GM12891 (cell line): ENCODE measurements at places on chromosomes 5 and 9.

GRCh38 chr5:114789773-114790402 is 379.8 kb downstream of the TRIM36 start:
- no peak for DNase-seq

DNA sequence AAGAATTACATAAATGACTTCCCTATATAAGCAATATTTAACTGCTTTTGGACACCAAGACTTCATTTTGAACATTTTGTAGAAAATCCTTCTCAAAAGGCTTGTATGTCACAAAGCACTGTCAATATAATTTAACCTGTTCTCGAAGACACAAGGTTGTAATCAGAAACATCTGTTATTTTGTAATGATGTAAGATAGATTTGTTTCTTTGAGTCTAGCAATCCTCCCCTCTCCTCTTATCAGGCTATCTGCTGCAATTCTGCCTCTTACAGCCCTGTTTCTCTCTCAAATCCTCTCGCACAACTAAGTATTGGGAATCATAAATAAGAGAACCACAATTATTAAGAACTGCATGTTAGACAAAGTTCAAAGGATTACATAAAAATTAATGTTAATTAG is 18.6 kb upstream of the TARS1 start:
- DNase-seq = no peak

DNA sequence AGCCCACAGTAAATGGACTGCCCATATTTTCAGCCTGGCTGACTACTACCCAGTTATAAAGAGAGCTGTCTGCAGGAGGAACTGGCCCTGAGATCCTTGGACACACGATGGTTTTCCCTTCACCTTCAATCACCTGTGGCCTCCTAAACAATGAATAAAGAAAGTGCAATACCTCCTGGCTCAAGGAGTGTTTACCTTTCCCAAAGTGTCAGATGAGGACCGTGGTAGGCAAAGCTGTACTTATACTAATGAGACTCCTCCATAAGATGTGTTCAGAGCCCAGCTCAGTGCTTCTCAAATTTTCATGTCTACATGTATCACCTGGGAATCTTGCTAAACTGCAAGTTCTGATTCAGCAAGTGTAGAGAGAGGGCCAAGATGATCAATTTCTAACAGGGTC is 284.5 kb upstream of the VLDLR start:
- no peak for DNase-seq

- DNase-seq = no peak
These were observed 122.5 kb downstream of the WDR41 start for GRCh38 chr5:77369566-77369965.

DNA sequence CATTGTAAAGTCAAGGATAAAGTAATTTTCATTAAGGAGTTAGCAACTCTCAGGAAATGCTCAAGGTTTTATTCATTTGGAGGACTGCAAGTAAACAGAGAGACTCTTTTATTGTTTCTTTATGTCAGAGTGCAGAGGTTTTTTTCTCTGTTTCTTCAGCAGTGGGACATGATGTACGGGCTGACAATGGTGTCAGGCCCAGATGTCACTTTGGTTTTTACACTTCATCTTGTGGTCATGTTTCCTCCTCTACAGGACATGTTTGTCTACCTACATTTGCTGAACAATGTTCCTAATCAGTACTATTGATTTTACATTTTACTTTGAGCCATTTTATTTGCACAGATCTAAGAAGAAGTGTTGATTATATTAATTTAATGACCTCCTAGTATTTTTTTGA is 72.8 kb upstream of the PARP8 start:
- no peak for DNase-seq

- DNase-seq = no peak
These were observed 33.4 kb downstream of the FOXD1 start for GRCh38 chr5:73415171-73415570.

GRCh38 chr9:133813749-133814585 is 75.8 kb upstream of the SARDH start:
- DNase-seq = no peak

DNA sequence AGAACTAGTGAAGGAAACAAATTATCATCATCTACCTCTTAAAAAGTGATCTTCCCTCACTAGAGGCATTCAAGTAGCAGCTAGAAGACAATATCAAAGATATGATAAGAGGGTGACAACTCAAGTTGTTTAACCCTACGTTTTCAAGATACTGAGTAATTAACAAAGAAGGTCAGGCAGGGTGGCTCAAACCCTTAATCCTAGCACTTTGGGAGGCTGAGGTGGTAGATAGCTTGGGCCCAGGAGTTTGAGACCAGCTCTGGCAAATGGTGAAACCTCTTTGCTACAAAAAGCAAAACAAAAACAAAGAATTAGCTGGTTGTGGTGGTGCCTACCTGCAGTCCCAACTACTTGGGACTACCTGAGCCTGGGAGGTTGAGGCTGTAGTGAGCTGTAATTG is 408.2 kb upstream of the TUSC1 start:
- no peak for DNase-seq

DNA sequence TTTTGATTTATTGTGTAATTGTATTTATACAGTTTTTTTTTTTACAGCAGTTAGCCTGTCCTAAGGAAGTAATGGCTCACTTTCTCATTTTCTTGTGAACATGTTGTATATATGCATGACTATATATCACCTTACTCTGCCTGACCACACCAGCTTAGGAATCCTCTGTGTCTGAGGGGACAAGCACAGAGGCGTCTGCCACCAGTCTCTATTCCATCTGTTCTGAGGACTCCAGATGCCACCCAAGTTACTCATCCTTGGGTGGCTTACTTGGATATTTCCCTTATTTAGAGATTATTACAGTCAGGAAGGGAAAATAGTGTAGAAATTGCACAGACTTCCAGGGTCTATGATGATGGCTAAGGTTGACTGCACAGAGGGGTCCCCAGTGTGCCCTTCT is 256.3 kb upstream of the C9orf72 start:
- DNase-seq = no peak

DNA sequence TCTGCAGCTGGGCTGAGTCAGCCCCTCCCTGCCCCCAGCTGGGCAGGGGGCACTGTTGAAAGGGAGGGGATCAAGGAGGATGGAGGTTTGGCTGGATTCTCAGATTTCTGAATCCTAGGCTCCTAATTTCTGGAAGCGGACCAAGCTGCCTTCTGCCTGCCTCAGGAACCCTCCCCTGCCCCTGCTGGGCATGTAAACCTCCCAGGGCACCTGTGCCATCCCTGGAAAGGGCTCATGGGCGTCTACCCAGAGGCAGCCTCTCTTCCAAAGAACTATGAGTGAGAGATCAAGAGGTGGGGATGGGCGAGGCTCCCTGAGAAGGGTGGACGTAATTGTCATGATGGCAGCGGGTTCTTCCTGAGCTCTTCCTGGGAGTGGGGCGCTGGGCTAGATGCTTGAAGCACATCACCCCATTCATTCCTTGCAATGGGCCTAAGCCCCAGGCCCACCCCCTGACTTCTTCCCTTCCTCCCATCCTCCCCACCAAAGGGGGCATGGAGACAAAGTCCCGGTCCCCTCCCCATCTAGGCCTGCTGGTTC is 21.6 kb downstream of the CSF1R start:
- DNase-seq = no peak

DNA sequence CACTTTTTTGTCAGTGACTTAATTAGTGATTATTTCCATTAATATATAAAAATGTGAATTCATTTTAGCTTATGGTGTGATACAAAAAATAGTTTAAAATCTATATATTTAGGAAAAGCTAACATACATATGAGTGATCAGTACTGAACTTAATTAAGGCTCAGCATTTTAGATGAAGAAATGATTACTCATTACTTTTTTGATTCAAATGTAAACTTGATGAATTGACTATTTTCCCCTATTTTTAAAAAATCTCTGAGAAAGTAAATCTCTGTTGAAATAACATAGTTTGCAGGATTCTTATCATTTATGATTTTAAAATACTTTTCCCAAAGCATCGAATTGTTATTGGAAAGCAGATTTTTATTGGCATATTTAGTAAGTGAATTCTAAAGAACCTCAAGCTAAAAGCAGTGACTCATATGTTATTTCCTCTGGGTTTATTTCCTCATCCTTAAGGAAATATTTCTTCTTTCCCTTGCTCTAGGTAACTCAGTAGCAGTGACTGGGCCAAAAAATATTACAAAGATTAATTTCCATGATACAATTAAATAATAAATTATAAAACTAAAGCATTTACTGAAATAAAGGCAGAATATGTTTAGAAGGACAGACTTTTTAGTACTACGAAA is 290.6 kb downstream of the FER start:
- DNase-seq = no peak

- DNase-seq = no peak
These were observed 6.6 kb downstream of the TMEM171 start for GRCh38 chr5:73126957-73127356.

GRCh38 chr9:123544007-123544827 is 188.2 kb downstream of the CRB2 start:
- DNase-seq = no peak

GRCh38 chr9:116325924-116326323 is 172.3 kb downstream of the PAPPA start:
- DNase-seq = no peak

DNA sequence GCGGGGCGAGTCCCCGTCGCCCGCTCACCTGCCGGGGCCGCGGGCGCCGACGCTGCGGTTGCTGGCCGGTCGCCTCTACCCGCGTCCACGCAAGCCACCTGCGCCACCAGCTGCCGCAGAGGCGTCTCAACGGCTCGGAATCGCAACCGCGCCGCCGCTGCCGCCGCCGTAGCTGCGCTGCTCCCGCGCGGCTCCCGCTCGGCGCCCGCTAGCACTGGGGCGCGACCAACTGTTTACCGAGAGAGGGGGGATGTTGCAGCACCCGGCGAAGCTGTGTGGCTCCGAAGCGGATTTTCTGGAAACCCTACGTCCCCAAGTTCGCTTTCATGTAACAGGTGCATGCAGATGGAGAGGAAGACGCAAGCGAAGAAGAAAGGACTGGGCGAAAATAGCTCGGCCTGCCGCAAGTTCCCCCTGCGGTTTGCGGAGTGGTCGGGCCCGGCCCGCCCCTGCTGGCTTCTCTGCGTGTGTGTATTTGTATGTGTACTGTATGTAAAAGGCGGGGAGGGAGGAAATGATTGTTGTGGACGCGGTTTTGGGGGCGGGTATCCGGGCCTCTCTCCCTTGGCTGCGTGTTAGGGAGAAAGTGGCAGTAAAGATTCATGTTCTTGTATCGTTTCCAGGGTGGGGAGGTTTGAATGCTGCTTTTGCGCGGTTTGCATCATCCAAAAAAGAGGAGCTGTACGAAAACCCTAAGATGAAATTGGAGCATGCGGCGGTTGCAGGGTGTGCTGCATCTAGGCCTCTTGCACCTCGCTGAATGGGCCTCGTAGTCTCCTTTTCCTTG is at the start of gene PSIP1:
Gene PSIP1 (minus strand): TSS at position 182 of the 787 bp plus-strand sequence. CDS start 782 bp downstream, outside the sequence.
- peak; percentile 55 for DNase-seq

GRCh38 chr5:97243353-97243752 is 60.3 kb upstream of the RIOK2 start:
- DNase-seq = no peak

DNA sequence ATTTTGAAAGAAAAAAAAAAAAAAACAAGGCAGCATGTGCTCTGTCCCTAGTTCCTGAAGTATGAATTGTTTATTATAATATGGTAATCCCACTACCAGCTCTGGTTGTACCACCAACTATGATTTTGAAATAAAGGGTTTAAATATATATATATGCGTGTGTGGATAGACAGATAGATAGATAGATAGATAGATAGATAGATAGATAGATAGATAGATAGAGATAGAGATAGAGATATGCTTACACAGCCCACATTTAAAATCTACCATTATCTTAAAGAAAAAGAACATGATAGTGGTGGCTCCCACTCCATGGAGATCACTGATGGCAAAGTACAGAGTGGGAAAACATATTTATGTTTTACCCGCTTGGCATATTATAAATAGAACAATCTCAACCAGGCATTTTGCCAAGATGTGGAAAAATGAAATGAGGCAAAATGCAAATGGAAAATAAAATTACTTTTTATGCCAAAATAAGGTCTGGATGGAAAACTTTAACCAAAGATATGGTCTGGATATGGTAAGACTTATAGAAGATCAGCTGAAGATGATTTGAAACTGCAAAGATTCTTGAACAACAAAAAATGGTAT is 170.0 kb downstream of the ARL15 start:
- no peak for DNase-seq

- no peak for DNase-seq
These were observed 22.8 kb downstream of the MEGF10 start for GRCh38 chr5:127313379-127313778.

- DNase-seq = peak; percentile 7
These were observed at the start of gene TNFSF15 for GRCh38 chr9:114805670-114806525. TNFSF15 (minus strand) TSS chr9:114806039; CDS start chr9:114806012, 27 bp downstream.

GRCh38 chr5:128259607-128260021 is 176.0 kb downstream of the SLC12A2 start:
- DNase-seq = no peak

DNA sequence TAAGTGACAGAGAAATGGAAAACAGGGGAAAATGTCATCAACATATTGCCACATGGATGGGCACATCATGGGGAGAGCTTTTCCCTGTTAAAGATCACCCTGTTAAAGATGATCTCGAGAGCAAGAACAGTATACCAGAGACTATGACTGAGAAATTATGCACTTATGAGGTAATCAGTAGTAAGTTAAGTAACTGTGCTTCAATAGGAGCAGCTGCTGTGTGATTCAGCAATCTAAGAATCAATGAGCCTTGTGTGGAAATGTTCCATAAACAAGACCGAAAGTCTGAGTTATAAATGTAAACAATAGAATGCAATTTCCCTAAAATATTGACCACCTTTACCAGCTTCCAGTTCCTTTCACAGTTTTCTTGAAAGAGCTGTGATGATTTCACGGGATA is 582.3 kb downstream of the CAAP1 start:
- DNase-seq = no peak

DNA sequence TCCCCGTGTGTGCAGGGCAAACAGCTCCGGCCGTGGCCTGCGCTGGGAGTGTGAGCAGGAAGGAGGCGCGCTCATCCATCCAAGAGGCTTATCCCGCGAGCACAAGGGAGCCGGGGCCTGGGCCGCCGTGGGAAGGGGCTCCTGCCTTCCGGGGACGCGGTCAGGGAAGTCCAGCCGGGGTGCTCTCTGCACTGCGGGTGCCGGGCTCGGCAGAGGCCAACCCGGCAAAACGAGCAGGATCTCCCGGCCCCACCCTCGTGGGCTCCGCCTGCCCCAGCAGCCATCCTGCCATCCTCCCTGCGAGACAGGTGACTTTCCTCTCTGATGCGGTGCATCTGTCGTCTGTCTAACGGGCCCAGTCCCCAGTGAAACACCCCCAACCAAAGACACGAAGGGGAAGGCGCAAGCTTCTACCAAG is 244.2 kb downstream of the AUH start:
- DNase-seq = no peak

GRCh38 chr5:117590944-117591343 is 1016.3 kb upstream of the SEMA6A start:
- DNase-seq = no peak

- no peak for DNase-seq
These were observed 191.8 kb upstream of the CCNG1 start for GRCh38 chr5:163245584-163245983.

- no peak for DNase-seq
These were observed 285.1 kb upstream of the CDH6 start for GRCh38 chr5:30908356-30908755.

- DNase-seq = no peak
These were observed 19.7 kb downstream of the STK10 start for GRCh38 chr5:172168311-172168710.

- DNase-seq = peak; percentile 63
These were observed 12.8 kb downstream of the BTNL9 start for GRCh38 chr5:181052672-181053487.
